Fibroblast of lung (primary cell): ENCODE measurements at places on chromosomes 4 and X. TPM values are rescaled to one million over a fixed set of nuclear protein-coding genes. Genes with fewer than 3 reads are reported as not detected.

GRCh38 chr4:77176640-77177039 is 19.6 kb downstream of the CCNG2 start:
- peaks cover 28% of the 10 kb centered on the region for H3K27me3 ChIP-seq
- H3K4me1 ChIP-seq, result peaks cover 10% of the 10 kb centered on the region
- H3K27ac ChIP-seq, result no peak overlapping the region
- H3K4me3 ChIP-seq, result no peak overlapping the region
- no peaks in the 10 kb centered on the region for H3K36me3 ChIP-seq
- no peak for DNase-seq

ZXDB gene
- total RNA-seq, result 5.1 and 8.9 TPM in 2 replicates

GRCh38 chrX:28582511-28582910 is 4.7 kb upstream of the IL1RAPL1 start:
- H3K27me3 ChIP-seq, result no peaks in the 10 kb centered on the region
- H3K4me1 ChIP-seq, result no peaks in the 10 kb centered on the region
- no peak overlapping the region for H3K4me3 ChIP-seq
- no peak overlapping the region for H3K27ac ChIP-seq

GRCh38 chr4:74097116-74097515 is 1.9 kb downstream of the CXCL2 start:
- DNase-seq, result no peak
- H3K4me3 ChIP-seq, result no peak overlapping the region
- H3K36me3 ChIP-seq, result no peaks in the 10 kb centered on the region
- no peaks in the 10 kb centered on the region for H3K27me3 ChIP-seq
- H3K4me1 ChIP-seq, result peaks cover 2% of the 10 kb centered on the region
- H3K27ac ChIP-seq, result no peak overlapping the region

XAGE2 gene
- total RNA-seq, result not detected in 2 replicates

DNA sequence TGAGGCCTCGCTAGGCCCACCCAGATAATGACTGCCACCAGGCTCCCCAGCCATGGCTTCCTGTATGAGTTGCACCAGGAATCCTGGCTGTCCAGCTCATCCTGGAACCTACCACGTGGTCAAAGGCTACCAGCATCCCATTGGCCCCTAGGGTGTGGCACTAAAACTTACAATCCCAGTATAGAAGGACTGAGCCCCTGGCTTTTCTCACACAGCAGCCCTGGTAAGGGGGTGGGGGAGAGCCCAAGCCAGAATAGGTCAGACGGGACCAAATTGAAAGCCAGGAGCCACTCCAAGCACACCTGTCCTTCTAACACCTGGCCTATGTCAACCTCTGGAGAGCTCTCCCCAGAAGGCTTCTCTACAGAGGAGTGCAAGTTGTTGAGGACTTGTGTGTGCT is 269.3 kb upstream of the AGTR2 start:
- no peaks in the 10 kb centered on the region for H3K4me1 ChIP-seq
- no peak overlapping the region for H3K27ac ChIP-seq
- no peak overlapping the region for H3K4me3 ChIP-seq
- H3K36me3 ChIP-seq, result no peaks in the 10 kb centered on the region

TMPRSS11D gene
- total RNA-seq, result not detected in 2 replicates

DNA sequence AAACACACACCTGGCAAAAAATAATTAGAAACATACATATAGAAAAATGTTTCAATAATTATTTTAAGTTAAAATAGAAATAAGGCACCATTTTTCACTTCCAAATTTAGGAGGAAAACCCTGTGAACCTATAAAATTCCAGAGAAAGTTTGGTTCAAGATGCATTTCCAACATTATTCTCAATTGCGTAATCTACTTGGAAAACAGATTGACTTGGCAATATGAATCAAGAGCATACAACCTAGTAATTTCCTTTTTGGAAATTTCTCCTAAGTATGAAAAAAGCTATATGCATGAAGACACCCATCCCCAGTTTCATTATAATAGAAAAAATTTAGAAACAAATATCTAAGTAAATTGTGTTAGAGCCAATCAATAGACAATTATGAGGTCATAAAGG is 242.9 kb downstream of the IQCM start:
- no peak overlapping the region for H3K4me3 ChIP-seq
- H3K4me1 ChIP-seq, result no peaks in the 10 kb centered on the region

VCX gene
- not detected in 2 replicates for total RNA-seq

DNA sequence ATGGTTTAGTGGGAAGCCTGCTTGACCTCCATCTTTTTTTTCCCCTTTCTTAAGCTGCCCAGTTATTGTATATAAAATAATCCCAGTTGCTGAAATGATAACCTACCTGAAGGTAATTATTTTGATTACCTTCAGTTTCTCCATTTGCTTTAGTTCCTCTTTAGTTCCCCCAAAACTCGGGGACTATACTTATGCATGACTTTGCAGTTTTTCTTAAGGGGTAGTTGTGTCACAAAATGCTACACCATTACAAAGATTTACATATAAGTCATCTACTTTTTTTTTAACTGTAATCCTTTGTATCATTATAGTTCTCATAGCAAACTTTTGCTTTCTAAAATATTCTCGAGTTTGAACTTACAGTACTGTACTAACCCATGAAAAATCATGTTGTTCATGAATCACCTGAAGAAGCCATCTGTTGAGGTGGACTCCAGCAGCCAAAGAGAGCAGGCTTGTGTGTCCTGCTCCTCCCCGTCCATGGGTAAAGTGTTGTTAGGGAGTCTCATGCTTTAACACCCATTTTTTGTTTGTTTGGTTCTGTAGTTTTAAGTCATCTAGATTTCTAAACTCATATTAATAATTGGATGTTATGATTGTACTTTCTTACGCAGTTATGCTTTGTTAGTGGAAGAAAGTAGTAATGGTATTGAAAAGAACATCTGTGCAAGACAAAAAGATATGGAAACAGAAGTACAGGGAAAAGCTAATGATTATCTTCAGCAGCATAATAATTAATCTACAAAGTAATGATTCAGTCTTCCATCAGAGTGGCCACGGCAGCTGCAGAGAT is 34.6 kb downstream of the HADH start:
- no peak for DNase-seq
- no peaks in the 10 kb centered on the region for H3K36me3 ChIP-seq
- H3K4me1 ChIP-seq, result no peaks in the 10 kb centered on the region
- no peak overlapping the region for H3K27ac ChIP-seq
- H3K27me3 ChIP-seq, result no peaks in the 10 kb centered on the region
- H3K4me3 ChIP-seq, result no peak overlapping the region

TFDP3 gene
- total RNA-seq, result not detected in 2 replicates

MAGEC3 gene
- total RNA-seq, result not detected in 2 replicates

DNA sequence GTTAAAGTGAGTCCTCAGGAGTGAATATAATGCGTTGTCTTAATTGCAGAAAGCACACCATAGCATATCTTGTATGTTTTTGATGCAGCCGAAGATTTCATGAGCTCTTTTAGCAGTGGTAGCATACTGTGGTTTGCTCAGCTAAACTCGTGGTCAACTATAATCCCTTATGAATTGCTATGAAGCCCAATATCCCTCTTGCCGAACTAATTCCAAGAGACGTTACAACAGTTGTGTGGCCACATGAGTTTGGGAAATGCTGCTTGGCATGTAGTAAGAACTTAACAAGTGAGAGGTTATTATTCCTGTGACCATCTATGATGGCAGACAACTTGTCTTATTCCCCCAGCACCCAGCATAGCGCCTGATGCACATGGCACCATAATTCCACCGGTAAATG is 30.7 kb downstream of the SYAP1 start:
- H3K27ac ChIP-seq, result no peak overlapping the region
- H3K27me3 ChIP-seq, result no peaks in the 10 kb centered on the region
- H3K4me3 ChIP-seq, result no peak overlapping the region
- no peaks in the 10 kb centered on the region for H3K4me1 ChIP-seq
- no peak for DNase-seq
- H3K36me3 ChIP-seq, result peaks cover under 1% of the 10 kb centered on the region

- no peak overlapping the region for H3K27ac ChIP-seq
- H3K4me3 ChIP-seq, result peak overlapping the region; percentile 54
- no peaks in the 10 kb centered on the region for H3K27me3 ChIP-seq
- H3K36me3 ChIP-seq, result no peaks in the 10 kb centered on the region
Observed at GRCh38 chrX:104310090-104310489, 55.4 kb upstream of the ESX1 start.

DNA sequence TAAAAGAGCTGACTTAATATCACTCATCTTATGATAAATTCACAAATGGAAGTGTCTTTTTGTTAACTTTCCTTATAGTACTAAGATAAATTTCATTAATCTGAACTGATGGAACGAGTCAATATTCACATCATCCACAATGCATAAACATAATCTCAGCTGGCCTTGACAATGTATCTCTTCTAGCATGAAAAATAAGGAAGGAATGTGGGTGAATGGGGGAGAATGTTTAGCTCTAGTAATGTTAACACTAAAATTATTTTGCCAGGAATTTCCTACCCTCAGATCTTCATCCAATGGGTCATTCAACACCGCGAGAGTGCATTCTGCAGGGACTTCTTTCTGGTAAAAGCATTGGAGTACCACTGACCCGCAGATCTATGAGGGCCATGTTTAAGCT is 15.8 kb downstream of the TRPC3 start:
- peaks cover 2% of the 10 kb centered on the region for H3K4me1 ChIP-seq
- no peak overlapping the region for H3K4me3 ChIP-seq
- no peaks in the 10 kb centered on the region for H3K27me3 ChIP-seq
- no peak overlapping the region for H3K27ac ChIP-seq
- no peaks in the 10 kb centered on the region for H3K36me3 ChIP-seq

- H3K27me3 ChIP-seq, result no peaks in the 10 kb centered on the region
- no peaks in the 10 kb centered on the region for H3K36me3 ChIP-seq
- no peak overlapping the region for H3K27ac ChIP-seq
- no peak overlapping the region for H3K4me3 ChIP-seq
- no peaks in the 10 kb centered on the region for H3K4me1 ChIP-seq
Observed at GRCh38 chr4:27251771-27252170, 391.1 kb downstream of the STIM2 start.

- H3K4me3 ChIP-seq, result no peak overlapping the region
- no peaks in the 10 kb centered on the region for H3K36me3 ChIP-seq
- no peak overlapping the region for H3K27ac ChIP-seq
- no peaks in the 10 kb centered on the region for H3K4me1 ChIP-seq
Observed at GRCh38 chr4:43837171-43837570, 611.4 kb downstream of the KCTD8 start.

GRCh38 chrX:68917799-68918198 is 89.0 kb downstream of the EFNB1 start:
- no peaks in the 10 kb centered on the region for H3K27me3 ChIP-seq
- no peaks in the 10 kb centered on the region for H3K36me3 ChIP-seq
- no peaks in the 10 kb centered on the region for H3K4me1 ChIP-seq
- DNase-seq, result no peak
- H3K4me3 ChIP-seq, result no peak overlapping the region

NRK gene
- total RNA-seq, result 0.50 and 0.77 TPM in 2 replicates

- no peaks in the 10 kb centered on the region for H3K36me3 ChIP-seq
- DNase-seq, result peak; percentile 26
- H3K4me1 ChIP-seq, result no peaks in the 10 kb centered on the region
- H3K27me3 ChIP-seq, result no peaks in the 10 kb centered on the region
- no peak overlapping the region for H3K27ac ChIP-seq
Observed at GRCh38 chrX:38717871-38718270, 83.4 kb upstream of the MID1IP1 start.

CC2D2A gene
- 26.5 and 30.9 TPM in 2 replicates for total RNA-seq

DNA sequence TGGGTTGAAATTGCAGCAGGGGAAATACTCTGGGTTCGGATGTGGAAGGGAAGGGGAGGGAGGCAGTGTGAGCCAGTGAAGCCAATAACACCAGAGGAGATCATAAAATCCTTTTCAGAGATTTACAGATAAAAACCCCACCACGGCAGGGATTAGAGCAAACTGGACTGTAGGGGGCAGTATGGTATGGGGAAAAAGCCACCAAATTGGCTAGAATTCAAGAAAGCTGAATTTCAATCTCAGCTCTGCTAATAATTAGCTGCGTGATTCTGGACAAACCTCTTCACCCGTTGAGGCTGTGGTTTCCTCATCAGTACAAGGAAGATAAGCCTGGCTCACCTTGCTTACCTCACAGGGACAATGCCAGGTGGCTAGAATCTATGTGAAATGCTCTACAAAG is 108.1 kb downstream of the ATG4A start:
- H3K4me3 ChIP-seq, result no peak overlapping the region
- H3K4me1 ChIP-seq, result no peaks in the 10 kb centered on the region
- no peak overlapping the region for H3K27ac ChIP-seq
- no peaks in the 10 kb centered on the region for H3K27me3 ChIP-seq
- no peaks in the 10 kb centered on the region for H3K36me3 ChIP-seq

ARAP2 gene
- total RNA-seq, result 2.3 and 3.0 TPM in 2 replicates

- H3K4me1 ChIP-seq, result no peaks in the 10 kb centered on the region
- H3K27me3 ChIP-seq, result no peaks in the 10 kb centered on the region
- H3K36me3 ChIP-seq, result no peaks in the 10 kb centered on the region
- DNase-seq, result peak; percentile 6
Observed at GRCh38 chrX:54564936-54565335, 34.9 kb downstream of the GNL3L start.

NELFA gene
- 12.1 and 15.2 TPM in 2 replicates for total RNA-seq

DUSP21 gene
- total RNA-seq, result not detected in 2 replicates

GRCh38 chr4:54063737-54064316 is 578 bp downstream of the CHIC2 start:
- H3K27ac ChIP-seq, result peak overlapping the region; percentile 96
- H3K4me3 ChIP-seq, result peak overlapping the region; percentile 86
- DNase-seq, result peak; percentile 36
- H3K4me1 ChIP-seq, result peaks cover 16% of the 10 kb centered on the region

DNA sequence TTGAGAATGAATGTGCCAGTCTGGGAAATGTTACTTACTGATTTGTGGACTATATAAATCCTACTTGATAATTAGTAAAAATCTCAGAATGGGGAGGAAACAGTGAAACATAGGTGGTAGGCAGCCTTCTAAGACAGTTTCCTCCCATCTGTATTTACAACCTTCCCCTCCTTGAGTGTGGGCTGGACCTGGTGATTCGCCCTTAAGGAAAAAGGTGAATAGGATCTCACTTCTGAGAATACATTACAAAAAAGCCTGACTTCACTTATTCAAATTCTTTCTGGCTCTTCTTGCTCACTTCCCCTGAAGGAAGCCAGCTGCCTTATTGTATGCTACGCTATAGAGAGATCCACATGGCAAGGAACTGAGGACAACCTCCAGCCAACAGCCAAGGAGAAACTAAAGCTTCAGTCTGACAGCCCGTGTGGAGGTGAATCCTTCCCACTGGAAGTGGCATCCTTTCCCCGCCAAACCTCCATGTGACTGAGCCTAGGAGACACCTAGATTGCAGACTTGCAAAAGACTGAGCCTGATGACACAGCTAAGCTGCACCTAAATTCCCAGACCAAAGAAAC is 585.0 kb downstream of the STPG2 start:
- no peak overlapping the region for H3K27ac ChIP-seq
- H3K4me3 ChIP-seq, result no peak overlapping the region
- DNase-seq, result no peak
- no peaks in the 10 kb centered on the region for H3K27me3 ChIP-seq
- no peaks in the 10 kb centered on the region for H3K4me1 ChIP-seq

DCLK2 gene
- 3.1 and 14.0 TPM in 2 replicates for total RNA-seq

DNA sequence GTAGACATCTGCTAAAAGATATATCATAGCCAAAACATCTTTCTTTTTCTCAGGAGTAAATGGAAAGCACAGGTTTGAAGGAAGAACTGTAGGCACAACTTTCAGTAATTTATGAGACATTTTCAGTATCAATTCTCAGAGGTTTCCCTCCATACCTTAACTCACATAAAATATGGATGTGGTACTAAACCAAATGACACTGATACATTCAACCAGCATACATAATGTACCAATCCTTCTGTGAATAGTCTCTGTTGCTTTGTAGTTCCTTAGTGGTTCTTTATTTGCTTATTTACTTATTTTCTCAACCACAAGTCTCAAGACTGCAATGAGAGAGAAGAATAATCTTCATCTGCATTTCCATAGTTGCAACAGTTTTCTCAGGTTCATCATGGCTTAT is 96.1 kb downstream of the ARHGAP24 start:
- H3K27ac ChIP-seq, result no peak overlapping the region
- H3K27me3 ChIP-seq, result no peaks in the 10 kb centered on the region
- H3K36me3 ChIP-seq, result no peaks in the 10 kb centered on the region
- DNase-seq, result no peak
- H3K4me1 ChIP-seq, result no peaks in the 10 kb centered on the region

GRCh38 chr4:13678186-13678924 is 50.8 kb upstream of the BOD1L1 start:
- H3K4me1 ChIP-seq, result no peaks in the 10 kb centered on the region
- H3K27ac ChIP-seq, result no peak overlapping the region
